ENCODE measurements at places on chromosomes 3 and 15. TPM values are rescaled to one million over a fixed set of nuclear protein-coding genes. Genes with fewer than 3 reads are reported as not detected.

CFAP91 gene
- 0.29 TPM for total RNA-seq

AMIGO3 gene
- 0.56 TPM for total RNA-seq

MITF gene
- total RNA-seq, result 5.8 TPM

DUOXA2 gene
- not detected for total RNA-seq

COL6A5 gene
- total RNA-seq, result not detected

KCNH8 gene
- not detected for total RNA-seq

C15orf61 gene
- total RNA-seq, result 2.2 TPM

ISL2 gene
- total RNA-seq, result 4.7 TPM

SAMMSON gene
- total RNA-seq, result not detected

ALS2CL gene
- total RNA-seq, result 9.5 TPM

ACVR2B gene
- total RNA-seq, result 1.6 TPM

LRRC15 gene
- 0.14 TPM for total RNA-seq

HRH1 gene
- 7.8 TPM for total RNA-seq

FGF12 gene
- total RNA-seq, result 0.40 TPM

OR5K2 gene
- not detected for total RNA-seq

EPHA6 gene
- total RNA-seq, result not detected

GOLGA8T gene
- 1.6 TPM for total RNA-seq

CHRM5 gene
- not detected for total RNA-seq

MAP1A gene
- total RNA-seq, result 0.81 TPM

PRTG gene
- total RNA-seq, result 9.9 TPM

RPL22L1 gene
- 246 TPM for total RNA-seq

C3orf20 gene
- not detected for total RNA-seq

ONECUT1 gene
- 0.51 TPM for total RNA-seq

CHSY1 gene
- total RNA-seq, result 20.6 TPM

WNT5A gene
- total RNA-seq, result 0.66 TPM

SLC9C1 gene
- total RNA-seq, result not detected

DNAJA4 gene
- total RNA-seq, result not detected

All from A549 treated with ZK216348 at 1 μM for 4 hours (cell line).